NCI-H2081 (cell line): ENCODE measurements at places on chromosomes 5 and 9.

- DNase-seq: no peak
These were observed 79.3 kb upstream of the MAP3K1 start for GRCh38 chr5:56735849-56736641.

- no peak for DNase-seq
These were observed 200.3 kb downstream of the HSPA4 start for GRCh38 chr5:133252133-133252480.

GRCh38 chr9:86546712-86547111 lies 192.5 kb upstream of the TUT7 start:
- no peak for DNase-seq

DNA sequence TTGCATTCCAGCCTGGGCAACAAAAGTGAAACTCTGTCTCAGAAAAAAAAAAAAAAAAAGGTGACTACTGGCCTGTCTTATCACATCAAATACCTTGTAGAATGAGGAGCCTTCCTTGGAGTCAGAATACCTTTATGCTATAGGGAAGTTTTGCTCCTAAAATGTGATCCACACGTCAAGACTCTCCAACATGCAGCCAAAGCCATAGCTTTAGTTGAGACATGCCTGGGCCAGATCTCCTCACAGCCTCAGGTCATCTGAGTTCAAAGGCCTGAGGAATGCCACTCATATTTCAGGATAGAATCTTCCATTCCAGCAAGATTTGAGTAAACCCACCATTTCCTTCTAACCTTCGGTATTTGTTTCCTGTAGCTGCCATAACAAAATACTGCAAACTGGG lies 13.7 kb upstream of the SOWAHA start:
- DNase-seq: no peak

- DNase-seq: peak; percentile 50
These were observed 1.1 kb downstream of the VLDLR start for GRCh38 chr9:2622461-2623287.

DNA sequence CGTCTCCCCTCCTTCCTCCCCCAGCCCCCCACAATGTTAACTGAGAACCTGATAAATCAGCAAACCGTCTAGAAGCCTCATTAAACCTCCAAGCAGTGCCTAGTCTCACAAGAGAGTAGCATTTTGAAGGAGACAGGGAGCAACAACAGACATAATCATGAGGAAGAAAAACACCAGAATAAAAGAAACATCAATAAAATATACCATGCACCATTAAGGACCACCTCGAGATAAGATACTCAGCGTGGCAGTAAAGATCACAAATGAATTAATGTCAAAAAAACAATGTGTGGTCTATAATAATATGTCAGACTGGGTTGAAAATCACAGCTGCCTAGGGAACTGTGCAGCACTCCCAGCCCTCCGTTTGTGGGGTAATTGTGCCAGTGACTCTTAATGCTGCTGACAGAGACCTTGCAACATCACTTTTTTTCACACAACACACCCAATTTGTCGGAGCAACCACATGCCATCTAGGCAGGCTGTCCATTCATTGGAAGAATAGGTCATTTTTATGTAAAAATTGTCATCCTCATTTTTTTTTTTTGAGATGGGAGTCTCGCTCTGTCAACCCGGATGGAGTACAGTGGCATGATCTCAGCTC lies 450.8 kb upstream of the WWC1 start:
- no peak for DNase-seq

DNA sequence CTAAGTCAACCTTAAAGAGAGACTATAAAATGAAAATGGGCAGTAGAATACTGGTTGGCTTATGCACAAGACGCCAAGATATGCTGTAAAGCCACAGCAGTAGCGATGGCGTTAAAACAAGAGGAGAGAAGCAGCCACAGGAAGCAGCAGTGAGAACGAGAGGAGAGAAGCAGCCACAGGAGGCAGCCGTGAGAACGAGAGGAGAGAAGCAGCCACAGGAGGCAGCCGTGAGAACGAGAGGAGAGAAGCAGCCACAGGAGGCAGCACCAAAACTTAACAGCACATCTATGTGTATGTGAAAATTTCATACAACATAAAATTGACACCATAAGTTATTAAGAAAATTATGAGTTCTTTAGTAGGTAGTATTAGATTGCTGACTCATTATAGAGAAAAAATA lies 2318.6 kb upstream of the ACO1 start:
- DNase-seq: no peak

DNA sequence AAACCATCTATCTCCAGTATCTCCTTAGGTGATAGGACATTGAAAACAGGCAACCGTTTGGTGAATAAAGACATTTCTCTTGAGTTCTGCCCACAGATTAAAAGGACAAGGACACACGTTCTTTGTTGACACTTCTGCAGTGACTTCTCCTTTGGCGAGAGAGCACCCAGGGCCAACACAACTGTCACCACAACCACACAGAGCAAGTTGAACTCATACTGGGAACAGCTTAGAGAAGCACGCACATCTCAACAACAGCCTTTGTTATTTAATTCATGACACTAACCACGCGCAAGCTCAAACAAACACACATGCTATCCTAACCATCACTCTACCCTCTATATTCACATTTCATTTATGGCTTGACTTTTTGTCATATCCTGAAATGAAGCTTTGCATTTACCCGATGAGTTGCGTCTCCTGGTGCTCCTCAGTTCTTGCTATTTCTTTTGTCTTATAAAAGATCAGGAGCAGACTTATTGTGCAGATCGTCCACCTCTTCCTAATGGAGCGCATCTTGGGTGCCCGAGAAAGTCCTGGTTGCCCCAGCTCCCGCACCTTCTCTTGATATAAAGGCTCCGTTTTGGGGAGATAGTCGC lies 543 bp downstream of the ST8SIA4 start:
- DNase-seq: no peak

DNA sequence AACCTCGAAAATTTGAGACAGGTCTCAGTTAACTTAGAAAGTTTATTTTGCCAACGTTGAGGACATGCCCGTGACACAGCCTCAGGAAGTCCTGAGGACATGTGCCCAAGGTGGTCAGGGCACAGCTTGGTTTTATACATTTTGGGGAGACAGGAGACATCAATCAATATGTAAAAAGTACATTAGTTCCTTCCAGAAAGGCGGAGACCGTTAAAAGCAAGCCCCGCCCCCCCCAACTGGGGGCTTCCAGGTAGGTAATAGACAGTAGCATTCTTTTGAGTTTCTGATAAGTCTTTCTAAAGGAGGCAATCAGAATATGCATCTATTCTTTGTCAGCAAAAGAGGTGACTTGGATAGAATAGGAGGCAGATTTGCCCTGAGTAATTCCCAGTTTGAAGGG lies 599 bp upstream of the MOCS2 start:
- no peak for DNase-seq

- peak; percentile 52 for DNase-seq
These were observed 16.5 kb downstream of the ASS1 start for GRCh38 chr9:130461218-130461630.

DNA sequence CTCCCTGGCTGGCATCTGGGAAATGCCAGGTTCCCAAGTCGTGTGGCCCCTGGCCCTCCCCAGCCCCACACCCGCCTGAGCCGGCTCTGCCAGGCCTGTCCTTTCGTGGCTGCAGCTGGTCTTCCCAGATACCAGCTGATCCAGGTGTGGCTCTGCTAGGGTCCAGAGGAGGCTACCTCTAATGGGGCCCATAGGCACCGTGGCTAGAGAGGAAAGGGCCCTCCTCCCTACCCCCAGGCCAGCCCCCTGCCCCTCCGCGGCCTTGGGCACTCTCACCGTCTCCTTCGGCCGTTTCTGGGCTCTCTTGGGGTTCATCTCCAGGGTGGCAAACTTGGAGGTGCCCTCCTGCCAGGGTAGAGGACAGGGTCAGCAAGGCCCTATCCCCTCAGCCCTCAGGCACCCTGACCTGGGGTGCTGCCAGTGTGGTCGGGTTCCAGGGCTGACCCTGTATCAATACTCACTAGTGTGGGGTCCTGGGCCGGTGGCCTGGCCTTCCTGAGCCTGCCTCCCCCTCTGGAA lies 17.0 kb downstream of the RALGDS start:
- DNase-seq: no peak

DNA sequence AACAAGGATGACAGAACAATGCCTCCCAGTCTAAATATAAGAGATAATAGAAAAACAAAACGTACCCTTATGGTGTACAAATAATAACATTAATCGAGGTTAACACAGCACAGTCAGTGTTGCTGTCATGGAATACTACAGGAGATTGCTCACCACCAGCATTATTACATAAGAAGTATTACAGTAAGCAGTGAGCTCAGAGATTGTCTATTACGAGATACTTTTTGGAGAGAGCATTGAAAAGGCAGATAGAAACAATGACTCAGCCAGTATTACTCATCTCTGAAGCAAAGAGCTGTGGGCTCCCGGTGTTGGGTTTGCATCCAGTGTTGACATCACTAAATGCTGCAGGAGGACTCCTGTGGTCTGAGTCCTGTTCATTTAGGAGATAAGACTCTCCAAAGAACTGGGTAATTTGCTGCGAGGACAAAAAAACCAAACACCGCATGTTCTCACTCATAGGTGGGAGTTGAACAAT lies 191.9 kb upstream of the SEMA6A start:
- DNase-seq: no peak

DNA sequence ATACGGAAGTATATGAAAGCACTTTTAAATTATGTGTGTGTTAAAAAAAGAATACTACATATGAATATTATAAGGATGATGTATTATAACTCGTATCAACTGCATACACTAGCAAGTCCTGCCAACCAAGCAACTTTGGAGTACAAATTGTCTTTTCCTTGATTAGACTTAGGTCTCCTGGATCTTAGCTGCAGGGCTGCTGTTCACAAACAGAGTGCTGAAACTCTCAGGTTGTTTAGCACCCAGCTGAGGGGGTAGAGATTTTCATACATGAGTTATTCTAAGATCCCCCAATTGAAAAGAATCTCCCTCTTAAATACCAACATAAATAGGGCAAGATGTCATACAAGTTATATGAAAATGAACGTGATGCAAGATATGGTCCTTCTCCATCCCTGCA lies 149.8 kb upstream of the TNC start:
- DNase-seq: no peak

- no peak for DNase-seq
These were observed 80.9 kb upstream of the PLPP6 start for GRCh38 chr9:4581035-4581760.
